ENCODE measurements at places on chromosomes 5 and 9. TPM values are rescaled to one million over a fixed set of nuclear protein-coding genes. Genes with fewer than 3 reads are reported as not detected.

The FOXD1 gene
- 0.42 TPM for total RNA-seq

GRCh38 chr9:124480621-124480981 lies 26.6 kb downstream of the NR5A1 start:
- DNase-seq = peak; percentile 86

The C5orf52 gene
- total RNA-seq = not detected

The NR3C1 gene
- total RNA-seq = 4.6 TPM

DNA sequence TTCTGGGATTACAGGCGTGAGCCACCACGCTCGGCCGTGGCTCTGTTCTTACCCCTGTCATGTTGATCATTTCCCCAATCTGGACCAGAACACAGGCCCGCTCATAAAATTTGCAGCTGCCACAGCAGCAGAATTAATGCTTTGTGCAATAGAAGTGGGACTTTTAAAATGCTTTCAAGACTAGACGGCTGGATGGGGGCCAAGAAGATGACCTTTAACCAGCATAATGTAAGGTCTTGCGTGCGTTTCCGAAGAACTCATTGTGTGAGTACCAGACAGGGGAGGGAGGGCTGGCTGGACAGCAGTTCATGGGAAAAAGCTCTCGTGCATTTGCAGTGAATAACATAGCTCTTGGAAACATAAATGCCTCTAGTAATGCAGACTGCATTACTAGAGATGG lies 3.5 kb upstream of the WDR38 start:
- DNase-seq = no peak

Data from GM23338 (cell line).